ENCODE measurements at places on chromosomes 7 and 10.

DNA sequence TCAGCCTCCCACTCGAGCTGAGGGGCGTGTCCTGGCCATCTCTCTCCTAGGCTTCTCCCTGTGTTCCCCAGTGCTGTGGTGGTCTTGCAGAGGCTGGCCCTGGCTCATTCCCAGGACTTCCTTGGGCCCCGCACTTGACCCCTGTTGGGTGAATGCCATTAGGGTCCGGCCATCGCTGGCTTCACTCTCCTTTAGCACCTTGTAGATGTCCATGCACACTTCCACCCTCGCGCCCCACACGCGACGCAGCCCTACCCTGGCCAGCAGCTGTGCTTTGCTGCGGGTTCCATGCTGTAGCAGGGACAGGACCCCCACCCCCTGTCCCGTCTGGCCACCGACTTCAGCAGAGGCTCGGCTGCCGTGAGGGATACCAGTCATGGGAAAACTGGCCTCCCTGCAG is 46.3 kb downstream of the PITRM1 start:
- no peak overlapping the region for H3K4me3 ChIP-seq
- H3K27me3 ChIP-seq: no peaks in the 10 kb centered on the region
- peaks cover 73% of the 10 kb centered on the region for H3K36me3 ChIP-seq
- no peak for DNase-seq
- no peak overlapping the region for H3K27ac ChIP-seq

DNA sequence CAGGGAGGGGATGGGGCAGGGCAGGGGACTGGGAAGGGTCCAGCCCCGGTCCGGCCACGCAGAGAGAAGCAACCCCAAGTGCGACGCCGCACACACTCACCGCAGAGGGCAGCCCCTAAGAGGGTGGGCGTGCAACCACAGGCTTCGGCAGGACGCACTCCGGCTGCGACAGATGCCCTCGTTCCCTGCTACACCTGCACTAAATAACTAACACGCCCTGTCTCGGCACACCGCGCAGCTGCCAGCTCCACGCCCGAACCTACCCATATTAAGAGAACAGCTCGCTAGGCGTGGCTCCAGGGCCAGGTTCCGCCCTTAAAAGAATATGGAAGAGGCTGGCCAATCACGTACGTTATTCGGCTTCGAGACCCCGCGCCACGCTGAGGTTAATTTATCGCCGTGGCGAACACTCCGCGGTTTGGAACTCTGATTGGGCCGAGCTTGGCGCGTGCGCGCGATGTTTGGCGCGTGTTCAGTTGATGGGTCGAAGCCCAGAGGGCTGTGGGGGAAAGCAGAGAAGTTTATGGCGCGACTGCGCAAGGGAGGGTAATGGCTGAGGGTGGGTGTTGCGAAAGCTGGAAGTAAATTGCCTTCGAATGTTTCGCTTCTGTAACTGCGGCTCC is 91.1 kb downstream of the OR13A1 start:
- H3K36me3 ChIP-seq: no peaks in the 10 kb centered on the region
- no peak overlapping the region for H3K4me3 ChIP-seq

DNA sequence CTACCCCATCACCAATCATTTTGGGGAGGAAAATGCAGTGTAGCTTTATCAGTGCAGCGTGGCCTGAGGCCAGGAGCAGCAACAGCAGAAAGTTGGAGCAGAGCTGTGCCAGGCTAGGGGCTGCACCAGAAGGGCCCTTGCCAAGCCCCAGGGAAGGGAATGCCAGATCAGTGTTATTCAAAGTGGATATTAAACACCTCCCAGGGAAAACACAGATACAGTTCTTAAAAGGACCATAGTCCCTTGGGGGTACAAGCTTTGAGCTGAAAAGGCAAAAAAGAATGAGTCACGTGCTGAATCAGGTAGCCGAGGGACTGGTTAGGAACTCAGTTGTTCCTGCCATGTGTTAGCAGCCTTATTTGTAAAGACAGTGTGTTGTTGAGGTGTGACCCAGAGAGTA is 54.0 kb downstream of the GSDME start:
- no peaks in the 10 kb centered on the region for H3K36me3 ChIP-seq
- no peak overlapping the region for H3K27ac ChIP-seq
- no peaks in the 10 kb centered on the region for H3K27me3 ChIP-seq
- peaks cover 10% of the 10 kb centered on the region for H3K4me1 ChIP-seq
- H3K4me3 ChIP-seq: no peak overlapping the region
- no peak for DNase-seq

GRCh38 chr7:129423700-129424410 is 10.4 kb upstream of the STRIP2 start:
- DNase-seq: no peak
- H3K4me3 ChIP-seq: no peak overlapping the region
- H3K4me1 ChIP-seq: peaks cover 4% of the 10 kb centered on the region
- H3K36me3 ChIP-seq: peaks cover 3% of the 10 kb centered on the region
- no peaks in the 10 kb centered on the region for H3K27me3 ChIP-seq
- no peak overlapping the region for H3K27ac ChIP-seq

Measured in activated CD8-positive, alpha-beta T cell treated with anti-CD3 and anti-CD28 coated beads, Interleukin-2, amount 10 ng/mL, durations not matched to agents 7 days and 5 days (primary cell).